ENCODE measurements at places on chromosomes 11 and 22.

GRCh38 chr11:114326151-114326550 is 30.0 kb downstream of the NNMT start:
- no peak for DNase-seq

DNA sequence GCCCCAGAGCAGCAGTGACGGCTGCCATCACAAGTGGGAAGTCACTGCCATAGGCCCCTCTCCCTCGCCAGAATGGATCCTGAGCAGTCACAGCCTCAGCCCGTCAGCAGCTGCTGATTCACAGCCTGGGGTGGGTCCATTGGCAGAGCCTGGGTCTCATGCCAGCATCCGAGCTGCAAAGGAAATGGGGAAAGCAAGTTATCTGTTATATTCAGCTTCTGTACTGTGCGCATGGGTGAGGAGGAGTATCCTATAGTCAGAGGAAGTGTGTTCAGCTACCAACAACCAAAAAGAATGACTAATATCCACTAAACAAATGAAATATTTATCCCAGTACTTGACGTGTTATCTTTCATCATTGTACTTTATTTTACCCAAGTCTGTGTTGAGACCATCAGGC is 119.7 kb downstream of the RCN1 start:
- DNase-seq: no peak

- no peak for DNase-seq
These were observed 19.4 kb upstream of the LIN7C start for GRCh38 chr11:27525824-27526516.

- no peak for DNase-seq
These were observed 12.9 kb downstream of the CD59 start for GRCh38 chr11:33723238-33723881.

GRCh38 chr11:61961570-61962212 is 5.7 kb downstream of the FTH1 start:
- no peak for DNase-seq

DNA sequence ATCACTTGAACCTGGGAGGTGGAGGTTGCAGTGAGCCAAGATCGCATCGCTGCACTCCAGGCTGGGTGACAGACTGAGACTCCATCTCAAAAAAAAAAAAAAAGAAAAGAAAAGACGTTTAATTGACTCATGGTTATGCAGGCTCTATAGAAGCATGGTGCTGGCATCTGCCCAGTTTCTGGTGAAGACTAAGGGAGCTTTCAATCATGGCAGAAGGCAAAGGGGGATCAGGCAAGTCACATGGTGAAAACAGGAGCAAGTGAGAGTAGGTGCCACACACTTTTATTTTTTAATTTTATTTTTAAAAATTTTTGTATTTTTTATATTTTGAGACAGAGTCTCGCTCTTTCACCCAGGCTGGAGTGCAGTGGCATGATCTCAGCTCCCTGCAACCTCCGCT is 8.4 kb upstream of the PATZ1 start:
- DNase-seq: no peak
